ENCODE measurements at places on chromosomes 5 and 9.

DNA sequence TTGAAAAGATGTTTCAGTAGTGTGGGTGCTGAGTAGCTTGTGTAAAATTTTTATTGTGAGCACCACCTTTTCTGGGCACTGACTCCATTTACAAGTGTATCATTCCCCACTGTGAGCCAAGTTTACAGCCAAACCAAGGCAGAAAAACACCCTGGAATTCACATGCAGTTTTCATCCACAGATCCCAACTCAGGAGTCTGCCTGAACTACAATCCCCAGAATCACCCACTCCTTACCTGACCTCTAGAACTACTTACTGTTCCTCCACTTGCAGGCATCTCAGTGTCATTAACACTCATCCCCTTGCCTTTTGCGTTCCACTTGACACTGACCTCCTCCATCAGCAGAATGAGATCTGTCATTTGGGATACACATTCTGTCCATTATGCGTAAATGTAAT lies 2042.6 kb upstream of the CDH6 start:
- DNase-seq, result no peak

GRCh38 chr5:107023732-107024131 lies 647.0 kb downstream of the EFNA5 start:
- DNase-seq, result no peak

GRCh38 chr5:72355706-72356299 lies 35.6 kb downstream of the PTCD2 start:
- no peak for DNase-seq

DNA sequence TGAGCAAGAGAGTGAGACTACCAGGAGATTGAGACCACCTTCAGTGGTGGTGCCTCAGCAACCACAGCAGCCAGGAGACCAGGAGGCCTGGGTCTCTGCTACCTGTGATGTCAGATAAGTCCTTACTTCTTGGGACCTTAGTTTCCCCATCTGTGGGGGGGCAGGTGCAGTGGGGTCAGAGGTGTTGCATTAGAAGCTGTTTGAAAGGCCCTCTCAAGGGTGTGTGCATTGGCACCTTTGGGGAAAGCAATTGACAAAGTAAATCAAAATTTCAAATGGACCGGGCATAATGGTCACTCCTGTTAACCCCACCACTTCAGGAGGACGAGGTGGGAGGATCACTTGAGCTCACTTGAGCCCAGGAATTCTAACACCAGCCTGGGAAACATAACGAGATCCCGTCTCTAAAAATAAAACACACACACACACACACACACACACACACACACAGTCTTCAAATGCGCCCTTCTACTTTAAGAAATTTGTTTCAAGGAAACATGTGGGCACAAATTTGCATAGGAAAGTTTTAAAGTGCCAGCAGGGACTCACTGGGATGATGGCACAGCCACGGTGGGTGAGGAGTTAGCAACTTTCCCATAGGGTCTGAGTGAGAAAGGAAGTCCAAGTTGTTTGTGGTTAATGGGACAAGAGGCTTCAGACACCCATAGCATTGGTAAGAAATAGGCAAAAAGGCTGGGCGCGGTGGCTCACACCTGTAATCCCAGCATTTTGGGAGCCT lies 1.3 kb upstream of the AK1 start:
- DNase-seq, result no peak

GRCh38 chr5:6943197-6944112 lies 230.2 kb downstream of the TENT4A start:
- DNase-seq, result no peak

DNA sequence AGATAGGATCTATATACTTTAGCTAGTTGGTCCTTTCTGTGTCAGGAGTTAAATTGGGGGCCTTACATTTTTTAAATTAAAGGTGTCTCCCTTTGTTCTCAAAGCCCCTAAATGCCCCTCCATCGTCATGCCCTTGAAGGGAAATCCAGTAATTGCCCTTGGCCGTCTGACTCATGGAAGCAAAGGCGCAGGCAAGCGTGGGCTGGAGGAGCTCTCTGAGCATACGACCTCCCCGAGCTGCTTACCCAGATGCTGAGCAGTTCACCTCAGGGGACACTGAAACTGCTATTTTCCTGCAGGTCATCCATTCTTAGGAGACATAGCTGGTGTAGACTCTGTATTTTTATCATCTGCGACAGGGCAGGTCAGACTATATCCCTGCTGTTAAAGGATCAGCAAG lies 23.0 kb downstream of the PCSK1 start:
- no peak for DNase-seq

GRCh38 chr5:97088774-97089148 lies 53.6 kb downstream of the LIX1 start:
- DNase-seq, result no peak
